ENCODE measurements at places on chromosomes 1 and 21. TPM values are rescaled to one million over a fixed set of nuclear protein-coding genes. Genes with fewer than 3 reads are reported as not detected.

RPTN gene
- not detected for polyA plus RNA-seq

TNFAIP8L2 gene
- not detected for polyA plus RNA-seq

OR2M3 gene
- polyA plus RNA-seq = not detected

SLAMF6 gene
- not detected for polyA plus RNA-seq

NHLH2 gene
- polyA plus RNA-seq = 8.8 TPM

YRDC gene
- polyA plus RNA-seq = 15.5 TPM

TTC22 gene
- not detected for polyA plus RNA-seq

LRRC7 gene
- polyA plus RNA-seq = 4.0 TPM

Measured in Purkinje cell (primary cell).